ENCODE measurements at places on chromosomes 3 and 15. TPM values are rescaled to one million over a fixed set of nuclear protein-coding genes. Genes with fewer than 3 reads are reported as not detected.

The MEGF11 gene
- total RNA-seq: under 0.01 TPM

The HHATL gene
- not detected for total RNA-seq

The PRSS50 gene
- not detected for total RNA-seq

The SLC28A2 gene
- total RNA-seq: not detected
